ENCODE measurements at places on chromosomes 1 and 21.

- no peak for DNase-seq
These were observed 287.1 kb downstream of the LTN1 start for GRCh38 chr21:28705616-28706015.

GRCh38 chr1:201313086-201313485, 29.8 kb downstream of the PKP1 start:
- no peak for DNase-seq

GRCh38 chr1:40479156-40479555, 2.1 kb downstream of the ZFP69 start:
- DNase-seq = no peak

DNA sequence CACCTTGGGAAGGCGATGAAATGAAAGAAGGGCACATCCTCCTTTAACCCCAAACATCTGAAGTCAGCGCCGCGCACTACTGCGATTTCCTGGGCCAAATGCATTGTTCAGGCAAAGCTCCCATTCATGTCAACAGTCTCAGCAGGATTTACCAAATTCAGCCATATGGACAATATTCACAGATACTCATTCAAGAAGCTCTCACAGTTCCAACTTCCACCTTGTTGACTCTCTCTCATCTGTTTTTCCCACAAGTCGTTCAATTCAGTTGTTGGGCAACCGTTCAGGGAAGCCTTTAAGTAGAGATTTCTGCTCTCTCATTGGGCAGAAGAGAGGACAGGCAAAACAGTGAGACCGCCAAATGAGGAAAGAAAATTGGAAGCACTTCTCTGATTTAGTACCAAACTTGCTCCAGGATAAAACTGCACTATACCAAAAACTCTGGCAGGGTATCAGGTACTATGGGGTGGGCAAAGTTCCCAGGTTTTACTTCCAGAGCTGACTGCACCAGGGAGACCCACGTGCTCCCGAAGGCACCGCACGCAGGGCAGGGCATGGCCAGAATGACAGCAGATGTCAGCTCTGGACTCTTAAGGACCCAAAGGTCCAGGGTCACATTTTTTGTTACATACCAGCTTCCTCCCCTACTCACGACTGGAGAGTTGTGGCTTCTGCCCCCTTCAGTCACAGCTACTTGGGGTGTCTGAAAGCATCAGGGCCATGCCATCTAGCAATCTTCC, 668.8 kb downstream of the KIF26B start:
- no peak for DNase-seq

GRCh38 chr1:101959456-101959855, 37.3 kb downstream of the OLFM3 start:
- DNase-seq = no peak

- DNase-seq = no peak
These were observed 102.8 kb downstream of the RHOU start for GRCh38 chr1:228837817-228838716.

GRCh38 chr1:220356981-220357850, 85.0 kb upstream of the RAB3GAP2 start:
- no peak for DNase-seq

GRCh38 chr1:230849451-230850224, 18.7 kb downstream of the C1orf198 start:
- no peak for DNase-seq

DNA sequence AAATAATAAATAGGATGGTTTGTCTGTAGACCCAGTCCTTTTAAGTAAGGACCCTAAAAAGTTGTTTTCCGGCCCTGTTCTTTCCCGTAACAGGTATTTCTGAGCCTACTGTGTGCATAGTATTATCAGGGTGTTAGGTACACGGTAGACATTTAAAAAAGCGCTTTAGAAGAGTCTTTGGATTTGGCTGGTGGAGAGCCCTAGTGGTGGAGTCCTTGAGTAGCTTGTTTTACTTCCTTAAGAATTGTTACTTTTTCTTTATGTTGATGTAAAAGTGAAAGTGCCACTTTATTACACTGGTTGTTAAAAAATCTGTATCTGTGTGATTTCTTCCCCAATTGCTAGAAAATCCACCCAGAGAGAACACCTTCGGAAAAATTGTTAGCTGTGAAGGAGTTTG, 36.8 kb downstream of the SMYD2 start:
- DNase-seq = no peak

GRCh38 chr21:29174607-29175013, 44.2 kb downstream of the MAP3K7CL start:
- DNase-seq = no peak

DNA sequence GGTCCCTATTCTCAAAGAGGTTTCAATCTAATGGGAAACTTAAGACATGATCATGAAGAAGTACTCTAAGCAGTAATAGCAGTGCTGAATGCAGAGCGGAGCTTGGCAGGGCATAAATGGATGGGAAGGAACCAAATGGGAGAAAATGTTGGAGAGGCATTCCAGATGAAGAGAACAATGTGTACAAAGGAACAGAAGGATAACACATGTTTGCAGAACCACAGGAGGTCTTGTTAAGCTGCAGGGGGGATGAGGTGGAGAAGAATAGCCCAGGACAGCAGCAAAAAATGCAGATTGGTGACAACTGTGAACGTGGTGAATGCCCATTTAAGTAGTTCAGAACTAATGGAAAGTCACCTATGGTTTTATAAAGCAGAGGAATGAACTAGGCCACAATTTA, 99.1 kb downstream of the ASTN1 start:
- no peak for DNase-seq

- no peak for DNase-seq
These were observed 30.2 kb downstream of the EVI5 start for GRCh38 chr1:92754719-92755050.

DNA sequence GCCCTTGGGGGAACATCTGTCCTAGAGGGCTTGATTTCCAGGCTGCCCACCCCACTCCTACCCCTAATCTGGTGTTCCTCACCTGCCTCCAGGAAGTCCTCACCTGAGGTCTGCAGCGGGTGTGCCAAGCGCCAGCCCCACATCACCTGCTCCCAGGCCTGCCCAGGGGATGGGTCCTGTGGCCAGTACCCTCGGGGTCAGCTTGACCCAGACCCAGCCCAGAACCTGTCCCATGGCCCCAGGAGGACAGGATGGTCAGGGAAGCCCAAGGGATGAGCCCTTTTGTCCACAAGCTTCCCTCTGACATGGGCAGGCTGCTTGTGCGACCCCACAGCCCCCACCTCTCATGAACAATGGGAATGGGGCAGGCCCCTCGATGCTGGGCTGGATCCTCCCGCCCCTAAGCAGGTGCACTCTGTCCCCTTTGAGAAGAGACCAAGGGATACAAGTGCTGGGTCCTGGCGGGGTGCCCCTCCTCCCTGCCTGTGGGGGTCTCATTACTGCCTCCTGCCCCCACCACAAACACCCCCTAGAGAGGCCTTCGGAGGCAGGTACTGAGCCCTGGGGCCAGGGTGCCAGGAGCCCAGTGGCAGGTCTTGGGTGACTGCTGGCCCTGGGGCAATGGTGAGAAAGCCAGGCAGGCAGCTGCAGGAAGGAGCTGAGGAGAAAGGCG, 3.2 kb downstream of the MIB2 start:
- DNase-seq = no peak

- no peak for DNase-seq
These were observed 52.0 kb upstream of the ARHGEF16 start for GRCh38 chr1:3402258-3403010.

DNA sequence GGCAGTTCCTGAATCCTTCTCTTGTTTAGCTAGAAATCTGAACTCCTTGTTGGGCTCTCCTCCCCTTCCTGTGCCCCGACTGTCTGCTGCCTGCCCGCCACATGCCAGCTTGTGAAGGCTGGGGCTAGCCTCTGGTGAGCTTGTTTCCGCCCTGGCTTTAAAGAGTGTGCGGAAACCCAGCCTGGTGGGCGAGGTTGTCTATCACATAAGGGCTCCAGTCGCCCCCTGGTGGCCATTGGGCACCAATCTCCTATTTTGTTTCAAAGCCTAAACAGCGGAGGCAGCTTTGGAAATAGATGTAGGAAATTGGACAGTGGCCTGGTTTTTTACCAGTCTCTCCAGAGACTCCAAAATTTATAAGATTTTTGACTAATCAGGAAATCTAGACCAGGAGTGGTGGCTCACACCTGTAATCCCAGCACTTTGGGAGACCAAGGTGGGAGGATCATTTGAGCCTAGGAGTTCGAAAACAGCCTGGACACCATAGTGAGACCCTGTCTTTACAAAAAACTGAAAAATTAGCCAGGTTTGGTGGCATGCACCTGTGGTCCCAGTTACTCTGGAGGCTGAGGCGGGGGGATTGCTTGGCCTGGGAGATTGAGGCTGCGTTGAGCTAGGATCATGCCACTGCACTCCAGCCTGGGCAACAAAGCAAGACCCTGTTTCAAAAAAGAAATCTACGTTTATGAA, 9.8 kb downstream of the ATP8B2 start:
- peak; percentile 78 for DNase-seq

DNA sequence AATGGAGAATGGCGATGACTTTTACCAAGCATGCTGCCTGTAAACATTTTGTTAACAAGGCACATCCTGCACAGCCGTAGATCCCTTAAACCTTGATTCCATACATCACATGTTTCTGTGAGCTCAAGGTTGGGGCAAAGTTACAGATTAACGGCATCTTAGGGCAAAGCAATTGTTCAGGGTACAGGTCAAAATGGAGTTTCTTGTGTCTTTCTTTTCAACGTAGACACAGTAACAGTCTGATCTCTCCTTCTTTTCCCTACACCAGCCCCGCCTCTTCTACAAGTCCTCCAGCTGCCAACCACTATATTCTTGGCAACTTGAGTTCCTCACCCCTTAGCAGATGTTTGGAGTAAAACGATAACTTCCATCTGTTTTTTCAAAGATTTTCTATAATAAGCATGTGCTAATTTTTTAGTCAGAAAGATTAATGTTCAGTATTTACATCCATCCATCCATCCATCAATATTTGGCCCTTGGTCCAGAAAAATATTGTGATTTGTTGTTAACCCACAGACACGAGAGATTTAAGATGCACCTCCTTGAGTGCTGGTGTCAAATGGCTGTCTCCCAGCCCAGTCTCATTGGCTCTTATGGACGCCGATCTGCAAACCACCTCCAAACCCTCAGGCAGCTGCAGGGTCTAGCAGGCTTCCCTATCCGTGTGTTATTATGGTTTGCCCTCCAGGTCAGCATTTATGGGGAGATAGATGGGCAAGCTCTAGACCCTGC, 3.8 kb downstream of the DNALI1 start:
- no peak for DNase-seq

DNA sequence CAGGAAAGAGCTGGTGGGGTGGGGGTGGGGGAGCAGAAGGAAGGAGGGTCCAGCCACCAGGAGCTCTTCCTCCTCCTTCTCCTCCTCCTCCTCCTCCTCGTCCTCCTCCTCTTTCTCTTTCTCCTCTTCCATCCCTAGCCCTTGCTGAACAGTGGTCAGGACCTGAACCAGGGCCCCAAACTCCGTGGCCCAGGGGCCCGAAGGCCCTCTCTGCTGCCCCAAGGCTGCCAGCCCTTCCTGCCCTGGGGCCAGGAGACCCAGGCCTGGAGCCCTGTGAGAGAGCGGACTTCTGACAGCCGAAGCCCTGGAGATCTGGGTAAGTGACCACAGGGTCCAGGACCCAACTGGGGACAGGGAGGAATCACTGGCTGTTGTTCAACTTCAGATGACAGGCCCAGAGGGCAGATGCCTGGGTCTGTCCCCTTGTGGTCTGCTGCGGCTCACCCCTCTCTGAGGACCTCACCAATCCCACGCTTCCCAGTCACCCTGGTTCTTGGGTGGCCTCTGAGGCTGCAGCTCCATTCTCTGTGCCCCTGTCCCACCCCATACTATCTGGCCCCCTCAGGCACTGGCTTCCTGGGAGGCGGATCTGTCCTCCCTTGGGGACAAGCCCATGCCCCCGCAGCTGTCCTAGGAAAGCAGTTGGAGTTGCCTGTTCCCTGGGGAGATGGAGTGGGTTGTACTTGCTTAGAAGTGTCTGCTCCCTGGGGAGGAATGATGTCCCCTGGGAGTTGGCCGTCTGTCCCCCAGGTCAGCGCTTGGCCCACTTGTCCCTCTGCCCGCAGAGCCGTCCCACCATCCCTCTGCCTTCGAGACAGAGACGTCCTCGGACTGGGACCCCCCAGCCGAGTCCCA, 51.8 kb downstream of the VWA5B1 start:
- DNase-seq = no peak

DNA sequence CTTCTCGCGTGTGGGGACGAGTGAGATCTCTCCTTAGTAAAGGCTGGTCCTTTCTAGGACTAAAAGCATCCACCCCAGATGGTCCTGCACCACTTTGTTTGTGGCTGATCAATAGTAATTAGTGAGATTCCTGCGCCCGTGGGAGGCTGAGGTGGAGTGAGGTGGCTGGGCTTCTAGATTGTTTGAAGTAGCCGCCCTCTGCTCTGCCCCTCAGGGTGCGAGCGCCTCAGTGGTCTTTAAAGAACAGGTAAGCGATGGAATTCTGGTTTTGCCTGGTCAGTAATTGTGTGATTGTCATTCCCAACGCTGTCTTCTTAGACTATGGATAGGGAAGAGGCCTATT, 20.7 kb downstream of the PEX14 start:
- DNase-seq = no peak

DNA sequence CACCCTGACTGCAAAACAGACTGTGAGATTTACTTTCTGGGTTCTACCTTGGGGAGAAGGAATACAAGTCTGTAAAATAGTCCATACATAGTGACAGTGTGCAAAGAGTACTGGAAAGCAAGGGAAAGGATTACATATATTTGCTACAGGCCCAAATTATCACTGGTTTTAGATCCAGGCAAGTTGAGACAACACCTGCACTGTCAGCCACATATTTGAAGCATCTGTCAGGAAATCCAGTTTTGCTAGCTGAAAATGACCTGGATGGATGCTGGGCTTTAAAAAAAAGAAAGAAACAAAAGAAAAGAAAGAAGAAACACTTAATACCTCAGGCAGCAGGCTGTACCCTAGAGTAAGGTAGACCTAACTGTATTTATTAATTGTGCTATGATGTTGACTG, 23.9 kb upstream of the SPRR2G start:
- DNase-seq = no peak

GRCh38 chr1:98923667-98924066, 81.0 kb downstream of the PLPPR5 start:
- DNase-seq = no peak

DNA sequence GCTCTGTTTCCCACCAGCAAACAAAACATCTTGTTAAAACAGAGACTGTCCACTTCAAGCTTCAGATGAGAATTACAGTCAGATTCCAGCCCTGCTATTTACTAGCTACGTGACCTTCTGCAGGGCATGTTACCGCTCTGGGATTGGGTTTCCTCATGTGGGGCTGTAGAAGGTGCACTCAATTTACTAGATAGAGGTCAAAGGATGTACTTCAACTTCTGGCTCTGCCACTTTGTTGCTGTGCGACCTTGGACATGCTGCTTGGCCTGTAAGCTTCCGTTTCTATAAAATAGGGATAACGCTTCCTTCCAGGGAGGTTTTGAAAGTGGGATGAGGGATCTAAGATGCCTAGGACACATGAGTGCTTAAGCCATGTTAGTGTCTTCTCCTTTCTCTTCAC, 46.0 kb upstream of the LRIG2 start:
- DNase-seq = no peak

DNA sequence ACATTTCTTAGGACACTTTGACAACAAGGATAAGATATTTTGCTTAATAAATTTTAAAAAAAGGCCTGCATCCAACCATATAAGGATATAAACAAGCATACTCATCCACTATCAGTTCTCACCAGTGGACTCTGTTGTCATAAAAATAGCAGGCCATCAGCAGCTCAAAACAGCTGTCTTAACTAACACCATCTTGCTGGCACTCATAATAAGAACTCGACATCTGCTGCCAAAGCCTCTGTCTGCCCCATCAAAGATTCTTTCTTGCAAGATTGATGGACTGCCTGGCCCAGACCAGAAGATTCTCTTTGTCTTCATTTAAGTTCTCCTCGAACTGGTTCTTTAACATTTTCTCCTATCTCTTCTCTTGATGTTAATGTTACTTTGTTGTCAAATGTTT, 10.1 kb downstream of the JMJD4 start:
- no peak for DNase-seq
